Aorta (tissue), 5 donors: ENCODE measurements at places on chromosomes 12 and 14. TPM values are rescaled to one million over a fixed set of nuclear protein-coding genes. Genes with fewer than 3 reads are reported as not detected.

Gene ARHGEF25
- total RNA-seq = 73.0 TPM

GRCh38 chr12:62332598-62332997 lies 72.4 kb downstream of the USP15 start:
- no peaks in the 10 kb centered on the region for H3K36me3 ChIP-seq
- no peak overlapping the region for H3K27ac ChIP-seq
- no peaks in the 10 kb centered on the region for H3K27me3 ChIP-seq

- no peaks in the 10 kb centered on the region for H3K27me3 ChIP-seq
- H3K27ac ChIP-seq = no peak overlapping the region
- no peaks in the 10 kb centered on the region for H3K4me1 ChIP-seq
- DNase-seq = no peak
- H3K36me3 ChIP-seq = no peaks in the 10 kb centered on the region
Observed at GRCh38 chr14:58815794-58816193, 178.0 kb downstream of the DACT1 start.

- H3K4me1 ChIP-seq = no peaks in the 10 kb centered on the region
- no peak for DNase-seq
- no peaks in the 10 kb centered on the region for H3K27me3 ChIP-seq
- no peak overlapping the region for H3K27ac ChIP-seq
Observed at GRCh38 chr12:113151655-113152054, 2.1 kb downstream of the CFAP73 start.

DNA sequence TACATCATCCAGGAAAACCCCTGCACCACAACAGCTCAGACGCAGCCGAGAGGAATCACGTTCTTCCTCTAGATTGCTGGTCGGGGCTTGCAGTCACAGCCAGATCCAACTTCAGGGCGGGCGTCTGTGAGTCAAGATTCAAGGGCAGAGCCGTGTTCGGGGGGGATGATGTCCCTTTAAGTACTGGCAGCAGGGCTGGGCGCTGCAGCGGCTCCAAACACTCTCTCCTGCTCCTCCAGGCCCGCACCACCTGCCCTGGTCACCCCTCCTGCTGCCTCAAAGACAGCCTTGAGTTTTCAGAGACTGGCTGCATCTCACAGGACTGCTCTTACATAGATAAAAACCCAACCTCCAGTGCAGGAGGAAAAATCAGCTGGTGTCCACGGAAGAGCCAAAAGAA lies 68.3 kb downstream of the KDM2B start:
- no peaks in the 10 kb centered on the region for H3K27me3 ChIP-seq
- H3K36me3 ChIP-seq = peaks cover 2% of the 10 kb centered on the region

DNA sequence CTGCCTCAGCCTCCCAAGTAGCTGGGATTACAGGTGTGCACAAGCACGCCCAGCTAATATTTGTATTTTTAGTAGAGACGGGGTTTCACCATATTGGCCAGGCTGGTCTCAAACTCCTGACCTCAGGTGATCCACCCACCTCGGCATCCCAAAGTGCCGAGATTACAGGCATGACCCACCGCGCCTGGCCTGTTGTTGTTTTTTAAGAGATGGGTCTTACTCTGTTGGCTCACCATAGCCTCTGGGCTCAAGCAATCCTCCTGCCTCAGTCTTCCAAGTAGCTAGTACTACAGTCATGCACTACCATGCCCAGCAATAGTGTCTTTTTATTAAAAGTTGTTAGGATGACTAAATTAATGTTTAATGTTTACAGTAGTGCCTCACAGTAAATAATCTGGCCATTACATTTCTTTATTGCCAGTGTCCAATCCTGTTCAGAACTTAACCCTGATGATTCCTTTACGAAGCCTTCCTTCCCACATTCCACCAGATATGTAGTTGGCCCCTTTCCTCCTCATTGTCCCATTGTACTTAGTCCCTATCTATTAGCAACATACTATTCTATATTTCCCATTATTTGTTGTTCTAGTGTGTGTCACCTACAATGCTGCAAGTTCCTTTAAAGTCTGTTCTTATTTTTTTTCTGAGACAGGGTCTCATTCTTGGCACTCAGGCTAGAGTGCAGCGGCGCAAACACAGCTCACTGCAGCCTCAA lies 8.8 kb upstream of the SMARCC2 start:
- no peak overlapping the region for H3K4me3 ChIP-seq
- no peaks in the 10 kb centered on the region for H3K27me3 ChIP-seq
- no peaks in the 10 kb centered on the region for H3K4me1 ChIP-seq
- no peaks in the 10 kb centered on the region for H3K36me3 ChIP-seq

DNA sequence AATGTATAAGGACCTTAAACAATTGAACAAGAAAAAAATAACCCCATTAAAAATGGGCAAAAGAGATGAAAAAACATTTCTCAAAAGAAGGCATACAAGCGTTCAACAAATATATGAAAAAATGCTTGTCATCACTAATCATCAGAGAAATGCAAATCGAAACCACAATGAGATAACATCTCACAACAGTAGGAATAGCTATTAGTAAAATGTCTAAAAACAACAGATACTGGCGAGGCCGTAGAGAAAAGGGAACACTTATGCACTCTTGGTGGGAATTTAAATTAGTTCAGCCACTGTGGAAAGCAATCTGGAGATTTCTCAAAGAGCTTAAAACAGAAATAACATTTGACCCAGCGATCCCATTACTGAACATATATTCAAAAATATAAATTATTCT lies 769.8 kb upstream of the MGAT4C start:
- no peaks in the 10 kb centered on the region for H3K27me3 ChIP-seq
- DNase-seq = no peak
